T-cell (primary cell): ENCODE measurements at places on chromosomes 1 and 21.

GRCh38 chr1:42195841-42196240 is 31.3 kb upstream of the GUCA2A start:
- no peak for DNase-seq

DNA sequence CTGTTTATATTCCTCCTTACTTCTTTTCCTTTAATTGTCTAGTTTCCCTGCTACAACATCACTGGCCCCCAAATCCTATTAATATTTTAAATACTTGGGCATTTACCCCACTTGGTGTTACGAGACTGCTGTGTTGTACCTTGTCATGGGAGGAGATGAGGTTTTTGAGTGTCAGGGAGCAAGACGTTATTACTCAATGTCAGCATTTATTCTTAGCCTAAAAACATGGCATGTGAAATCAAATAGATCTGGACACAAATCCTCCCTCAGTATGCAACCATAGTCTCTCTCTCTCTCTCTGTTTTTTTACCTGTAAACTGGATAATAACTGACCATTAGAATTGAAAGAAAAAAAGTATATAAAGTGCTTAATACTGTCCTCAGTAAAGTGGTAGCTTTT is 4.6 kb downstream of the LRRC8B start:
- no peak for DNase-seq

- DNase-seq: no peak
These were observed 15.6 kb downstream of the TMPRSS15 start for GRCh38 chr21:18387994-18388393.

GRCh38 chr1:244076740-244077139 is 25.7 kb downstream of the ZBTB18 start:
- DNase-seq: no peak

- no peak for DNase-seq
These were observed 15.5 kb downstream of the LRIF1 start for GRCh38 chr1:110948038-110948810.

DNA sequence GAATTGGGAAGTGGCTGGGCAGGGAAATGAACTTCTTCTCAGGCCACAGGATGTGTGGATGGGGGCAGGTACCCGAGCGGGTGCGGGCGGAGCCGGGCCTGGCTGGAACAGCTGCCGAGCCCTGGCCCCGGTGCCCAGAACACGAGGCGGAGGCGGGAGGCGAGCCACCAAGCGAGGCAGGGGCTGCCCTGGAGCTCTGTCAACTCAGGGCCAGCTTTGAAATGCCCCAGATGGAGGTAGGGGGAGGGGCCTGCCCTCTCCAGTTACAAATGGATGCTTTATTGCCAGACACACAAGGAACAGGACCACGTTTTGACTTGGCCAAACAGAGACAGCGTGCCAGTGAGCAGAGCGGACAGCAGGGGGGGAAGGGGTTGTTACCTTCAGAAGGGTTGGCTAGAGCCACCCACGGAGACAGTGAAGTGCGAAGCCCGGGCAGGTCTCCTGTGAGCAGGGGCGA is 240.4 kb downstream of the SDCCAG8 start:
- no peak for DNase-seq

- DNase-seq: no peak
These were observed 12.8 kb downstream of the MED18 start for GRCh38 chr1:28341591-28341990.

GRCh38 chr1:221093903-221094791 is 214.9 kb downstream of the HLX start:
- no peak for DNase-seq

DNA sequence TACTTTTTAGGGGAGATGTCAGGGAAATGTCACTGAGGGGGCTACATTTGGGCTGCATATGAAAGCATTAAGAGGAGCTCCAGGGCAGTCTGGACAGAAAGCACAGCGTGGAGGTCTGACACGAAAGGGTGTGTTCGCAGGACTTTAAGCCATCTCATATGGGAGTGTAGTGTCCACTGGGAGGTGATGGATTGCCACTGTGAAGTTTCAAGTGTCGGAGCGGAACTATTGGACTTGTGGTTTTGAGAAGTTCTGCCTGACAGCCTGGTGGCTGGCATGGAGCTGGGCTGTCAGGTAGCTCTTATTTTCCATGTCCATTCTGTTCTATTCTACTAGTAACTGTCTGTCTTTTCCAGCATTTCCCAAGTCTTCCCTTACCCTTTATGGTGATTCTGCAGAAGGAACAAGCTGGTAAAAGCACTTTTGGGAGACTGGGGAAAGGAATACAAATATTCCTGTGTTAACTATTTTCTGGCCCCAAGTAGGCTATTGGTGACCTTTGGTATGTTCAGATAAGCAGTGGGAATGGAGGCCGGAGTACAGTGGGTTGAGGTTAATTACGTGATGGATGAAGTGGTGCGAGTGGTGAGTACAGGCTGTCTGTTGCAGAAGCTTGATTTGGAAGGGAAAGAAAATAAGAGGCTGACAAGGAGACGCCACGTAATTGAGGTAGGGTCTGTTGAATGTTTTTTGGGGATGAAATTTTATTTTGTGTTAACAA is 19.3 kb downstream of the B3GALT5 start:
- DNase-seq: no peak

GRCh38 chr1:3772715-3773571 is at the start of gene SMIM1:
SMIM1 (plus strand) TSS chr1:3772749; CDS start chr1:3775374, 2,625 bp downstream.
- no peak for DNase-seq

DNA sequence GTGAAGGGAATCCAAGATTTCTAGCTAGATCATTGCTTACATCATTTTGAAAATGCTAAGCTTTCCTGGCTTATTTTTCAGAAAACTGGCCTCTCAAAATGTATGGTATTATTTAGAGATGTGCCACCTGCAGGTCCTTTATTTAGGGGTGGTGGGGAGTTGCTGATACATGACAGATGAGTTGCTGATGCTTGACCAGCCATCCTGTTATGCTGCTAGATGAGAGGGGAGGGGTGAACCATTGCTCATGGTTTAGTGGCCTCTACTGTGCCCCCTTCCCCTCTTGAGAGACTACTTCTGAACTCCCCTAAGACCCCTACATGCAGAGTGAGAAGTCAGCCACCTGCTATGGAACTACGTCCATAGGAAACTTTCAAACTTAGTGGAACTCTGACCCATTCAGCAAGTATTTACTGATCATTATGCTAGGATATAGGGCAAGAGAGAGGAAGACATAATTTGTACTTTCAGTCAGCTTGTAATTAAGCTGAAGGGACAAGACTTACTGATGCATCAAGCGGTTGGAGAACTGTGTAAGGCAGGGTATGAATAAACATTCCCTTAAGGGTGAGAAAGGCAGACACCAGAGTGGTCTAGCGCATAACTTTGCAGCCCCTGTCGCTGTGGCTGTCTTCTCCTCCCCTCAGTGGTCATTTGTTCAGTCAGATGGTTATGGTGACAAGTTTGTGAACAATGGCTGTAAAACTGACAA is 34.6 kb downstream of the SLAMF6 start:
- DNase-seq: no peak

DNA sequence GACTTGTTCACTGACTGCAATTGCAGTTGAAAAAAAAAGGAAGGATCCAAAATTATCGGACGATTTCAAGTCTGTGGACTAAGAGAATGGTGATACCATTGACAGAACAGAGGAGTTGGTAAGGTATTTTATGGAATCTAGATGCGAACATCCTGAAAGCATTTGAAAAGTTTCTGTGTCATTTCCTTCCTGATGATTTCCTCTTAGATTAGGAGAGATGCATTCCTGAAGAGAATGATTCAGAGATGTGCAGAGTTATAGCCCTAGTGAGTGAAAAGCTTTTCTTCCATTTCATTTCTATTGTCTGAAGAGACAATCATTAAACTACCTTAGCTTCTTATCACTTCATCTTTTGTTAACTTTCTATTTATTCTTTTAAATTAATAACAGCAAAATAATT is 200.0 kb downstream of the KCNK2 start:
- DNase-seq: no peak

GRCh38 chr1:67945733-67946374 is 104.6 kb downstream of the DIRAS3 start:
- DNase-seq: no peak

DNA sequence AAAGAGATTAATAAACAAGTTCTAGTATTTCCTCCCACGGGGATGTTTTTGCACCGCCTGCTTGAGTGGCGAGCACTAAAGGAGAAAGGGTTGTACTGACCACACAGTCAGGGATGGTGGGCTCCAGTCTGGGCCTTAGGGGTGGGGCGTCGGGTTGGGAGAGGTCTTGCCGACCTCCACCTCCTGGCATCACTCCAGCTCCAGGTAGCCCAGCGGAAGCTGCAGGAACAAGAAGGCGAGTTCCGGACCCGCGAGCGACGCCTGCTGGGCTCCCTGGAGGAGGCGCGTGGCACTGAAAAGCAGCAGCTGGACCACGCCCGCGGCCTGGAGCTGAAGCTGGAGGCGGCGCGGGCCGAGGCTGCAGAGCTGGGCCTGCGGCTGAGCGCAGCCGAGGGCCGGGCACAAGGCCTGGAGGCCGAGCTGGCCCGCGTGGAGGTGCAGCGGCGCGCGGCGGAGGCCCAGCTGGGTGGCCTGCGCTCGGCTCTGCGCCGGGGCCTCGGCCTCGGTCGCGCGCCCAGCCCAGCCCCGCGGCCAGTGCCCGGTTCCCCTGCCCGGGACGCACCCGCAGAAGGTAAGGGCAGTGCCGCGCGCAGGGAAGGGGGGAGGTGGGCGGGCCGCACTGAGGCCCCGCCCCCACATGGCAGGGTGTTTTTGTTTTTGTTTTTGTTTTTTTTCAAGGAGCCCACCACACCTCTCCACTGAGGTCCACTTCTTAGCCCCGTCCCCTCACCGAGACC is 19.7 kb downstream of the MFAP2 start:
- DNase-seq: peak; percentile 66
